ENCODE measurements at places on chromosomes 13 and 19.
A peak's percentile ranks its signal among the peaks of the same experiment; 100 is the strongest.

DNA sequence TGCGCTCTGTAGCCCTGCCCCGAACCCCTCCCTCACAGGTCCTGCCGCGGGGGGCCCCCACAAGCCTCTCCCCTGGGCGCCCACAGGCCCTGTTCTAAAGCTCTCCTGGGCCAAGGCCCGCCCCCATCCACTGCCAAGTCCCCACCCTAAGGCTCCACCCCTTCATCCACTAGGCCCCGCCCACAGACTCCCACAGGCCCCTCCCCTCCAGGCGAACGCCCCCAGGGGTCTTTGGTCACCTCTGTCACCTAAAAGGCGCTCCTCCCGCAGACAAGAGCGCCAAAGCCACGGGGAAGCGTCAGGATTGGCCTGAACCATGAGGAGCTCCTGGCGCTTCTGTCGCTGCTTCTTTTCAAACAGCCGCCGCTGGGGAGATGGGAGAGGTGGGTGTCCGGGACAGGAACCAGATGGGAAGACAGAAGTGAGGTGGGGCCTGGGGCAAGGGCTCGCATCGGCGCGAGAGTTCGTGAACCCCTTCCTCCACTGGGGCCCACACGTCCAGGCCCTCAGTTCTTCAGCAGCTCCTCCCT is 2.3 kb downstream of the TULP2 start:
- peak; percentile 81 for DNase-seq

DNA sequence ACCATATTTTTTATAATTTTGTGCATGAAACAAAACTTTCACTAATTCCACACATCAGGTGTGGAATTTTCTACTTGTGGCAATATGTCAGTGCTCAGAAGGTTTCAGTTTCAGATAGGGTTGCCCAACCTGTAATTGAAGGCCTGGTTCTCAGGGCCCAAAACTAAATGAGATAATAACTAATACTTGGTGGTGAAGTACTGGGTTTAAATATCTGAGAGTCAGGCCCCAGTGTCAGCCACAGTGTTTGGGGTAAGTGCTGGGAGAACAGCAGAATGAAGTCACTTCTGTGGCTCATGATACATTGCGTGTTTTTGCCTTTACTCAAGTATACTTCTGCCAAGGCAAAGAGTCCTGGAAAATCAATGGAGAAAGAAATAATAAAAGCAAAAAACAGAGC is 5.6 kb downstream of the SAFB start:
- DNase-seq = no peak

GRCh38 chr13:97540696-97541095 is 106.7 kb downstream of the RAP2A start:
- no peak for DNase-seq

DNA sequence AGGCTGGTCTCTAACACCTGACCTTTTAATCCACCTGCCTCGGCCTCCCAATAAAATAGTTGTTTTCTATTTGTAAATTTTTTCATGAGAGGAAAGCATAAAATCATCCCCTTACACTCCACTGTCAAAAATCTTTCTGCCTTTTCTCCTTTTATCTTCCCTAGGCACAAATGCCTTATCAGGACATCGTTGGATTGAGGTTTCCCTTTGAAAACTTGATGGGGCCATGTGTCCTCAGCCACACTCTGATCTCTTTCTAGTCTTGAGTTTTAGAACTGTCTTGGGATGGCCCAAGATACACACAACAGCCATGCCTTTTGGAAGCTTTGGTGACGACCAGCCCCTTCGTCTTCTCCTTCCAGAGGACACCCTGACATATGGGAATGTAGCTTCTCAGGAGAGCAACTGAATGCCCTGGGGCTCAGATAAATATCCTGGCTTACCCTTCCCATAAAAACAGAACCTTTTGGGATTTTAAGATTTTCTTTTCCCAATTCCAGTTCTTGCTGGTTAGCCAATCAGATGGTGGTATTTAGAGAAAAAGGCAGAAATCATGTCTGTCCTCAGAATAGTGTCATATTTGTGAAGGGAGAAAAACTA is 112.4 kb downstream of the ZNF429 start:
- DNase-seq = no peak
